ENCODE measurements at places on chromosomes 3 and 15.

DNA sequence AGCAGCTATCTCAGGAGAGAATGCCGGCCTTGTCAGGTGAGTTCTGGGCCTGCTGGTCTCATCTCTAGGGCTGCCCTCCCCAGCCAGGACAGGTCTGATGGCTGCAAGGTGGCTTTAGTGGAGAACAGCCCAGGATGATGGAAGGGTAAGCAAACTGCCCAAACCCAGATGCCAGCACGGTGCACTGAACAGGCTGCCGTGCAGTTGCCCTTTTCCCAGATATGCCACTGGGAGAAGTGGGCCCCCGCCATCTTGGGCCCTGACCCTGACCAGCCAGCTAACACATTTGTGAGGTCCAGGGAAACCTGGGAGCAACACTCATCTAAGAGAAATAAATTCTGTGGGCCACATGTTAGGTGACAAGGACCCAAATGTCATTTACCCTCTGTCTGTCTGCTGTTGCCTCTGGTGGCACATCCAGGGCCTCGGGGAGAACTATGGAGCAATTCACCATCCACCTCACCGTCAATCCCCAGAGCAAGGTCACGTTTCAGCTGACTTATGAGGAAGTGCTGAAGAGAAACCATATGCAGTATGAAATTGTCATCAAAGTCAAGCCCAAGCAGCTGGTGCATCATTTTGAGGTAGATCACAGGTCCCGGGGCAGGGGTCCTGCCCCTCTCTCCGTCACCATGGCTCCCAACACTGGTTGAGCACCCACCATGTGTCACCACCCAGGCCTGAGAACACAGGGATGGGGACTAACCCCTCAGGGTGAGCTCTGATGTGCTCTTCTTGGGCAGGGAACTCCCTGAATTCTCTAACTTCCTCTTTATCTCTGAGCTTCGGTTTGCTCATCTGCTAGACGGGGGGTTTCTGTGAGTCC is 1.8 kb downstream of the ITIH1 start:
- DNase-seq: no peak

DNA sequence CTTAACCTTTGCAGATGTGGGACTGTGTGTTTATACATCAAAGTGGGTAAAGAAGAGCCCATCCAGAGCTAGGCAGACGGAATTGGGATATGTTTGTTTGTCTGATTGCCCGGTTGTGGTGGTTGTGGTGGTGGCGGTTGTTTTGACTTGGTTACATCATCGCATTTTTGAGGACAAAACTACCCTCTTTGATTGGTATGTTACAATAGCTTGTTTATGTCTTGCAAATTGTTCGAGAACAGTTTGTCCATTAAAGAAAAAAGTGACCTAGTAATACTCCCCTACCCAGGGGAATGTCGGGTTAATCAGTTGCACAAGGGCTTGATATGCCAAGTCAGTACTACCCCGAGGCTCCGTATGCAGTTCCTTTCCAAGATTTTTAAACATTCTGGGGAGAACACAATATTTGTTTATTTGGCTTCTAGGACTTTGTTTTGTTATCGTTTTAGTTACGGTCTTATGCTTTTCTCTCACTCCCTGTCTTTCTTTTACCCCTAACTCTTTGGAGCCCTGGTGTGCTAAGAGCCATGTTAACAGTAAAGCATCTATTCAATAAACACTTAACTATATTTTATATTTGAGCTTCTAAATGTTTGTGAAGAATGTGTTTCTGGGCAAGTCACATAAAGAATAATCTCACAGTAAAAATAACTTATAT is 315.4 kb downstream of the LPP start:
- DNase-seq: no peak

DNA sequence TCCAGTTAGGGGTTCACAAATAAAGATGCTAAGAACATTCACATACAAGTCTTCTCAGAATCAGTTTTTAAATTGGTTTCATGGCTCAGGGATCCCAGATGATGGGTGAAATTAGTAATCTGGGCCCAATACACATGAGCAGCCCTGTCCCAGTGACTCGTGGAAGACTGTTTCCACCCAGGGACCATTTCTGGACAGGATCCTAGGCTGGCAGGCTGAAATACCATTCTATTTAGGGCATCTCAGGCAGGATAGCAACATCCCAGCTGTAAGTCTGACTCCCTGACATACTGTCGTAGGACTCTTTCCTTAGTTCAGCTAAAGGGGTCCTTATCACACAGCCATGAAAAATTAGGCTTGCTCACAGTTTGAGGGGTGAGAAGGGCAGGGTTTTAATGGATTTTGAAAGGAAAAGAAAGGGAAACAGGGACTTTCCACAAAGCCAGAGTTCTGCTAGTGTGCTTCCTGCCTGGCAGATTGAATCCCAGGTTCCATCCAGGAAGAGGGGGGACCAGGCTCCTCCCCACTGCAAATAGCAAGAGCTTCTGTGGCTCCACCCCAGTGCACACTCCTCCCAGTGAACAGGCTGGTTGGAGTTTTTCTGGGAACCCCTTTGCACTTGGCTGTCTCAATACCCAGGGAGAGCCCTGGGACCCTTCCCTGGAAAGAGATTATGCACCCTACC is 41.3 kb upstream of the LYZL4 start:
- peak; percentile 18 for DNase-seq

DNA sequence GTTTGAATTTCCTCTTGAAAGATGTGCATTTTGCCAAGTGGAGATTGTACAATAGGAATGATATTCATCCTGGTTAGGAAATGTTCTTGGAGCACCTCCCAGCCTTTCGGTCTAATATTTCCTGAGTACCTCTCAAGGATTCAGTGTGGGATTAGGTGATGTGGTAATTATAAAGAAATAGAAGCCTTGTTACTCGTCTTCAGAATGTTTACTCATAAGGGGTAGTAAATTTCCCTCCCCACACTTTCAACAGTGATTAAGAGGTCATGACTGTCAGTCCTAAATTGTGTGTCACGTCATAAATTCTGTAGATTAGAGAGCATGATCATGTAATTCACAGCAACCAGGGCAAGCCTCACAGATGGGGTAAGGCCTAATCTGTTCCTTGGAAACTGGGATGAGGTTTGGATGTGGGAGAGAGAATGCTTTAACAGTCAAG is 633.1 kb upstream of the TBL1XR1 start:
- DNase-seq: peak; percentile 96

DNA sequence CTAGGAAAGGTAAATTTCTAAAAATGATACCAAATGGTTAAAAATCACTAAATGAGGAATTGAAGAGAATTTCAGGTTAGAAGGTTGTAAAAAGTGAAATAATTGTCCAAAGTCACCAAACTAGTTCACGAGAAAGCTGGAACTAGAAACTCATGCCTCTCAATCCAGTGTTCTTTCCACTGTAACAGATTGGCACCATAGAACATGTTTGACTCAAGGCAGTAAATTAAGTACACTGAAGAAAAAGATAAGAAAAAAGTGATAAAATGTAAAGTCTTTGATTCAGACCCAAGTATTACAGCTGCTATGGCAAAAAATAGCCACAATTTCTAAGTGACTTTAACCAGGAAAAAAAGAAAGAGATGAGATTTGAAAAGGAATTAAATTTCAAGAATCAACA is 26.5 kb downstream of the ZBTB20 start:
- no peak for DNase-seq

DNA sequence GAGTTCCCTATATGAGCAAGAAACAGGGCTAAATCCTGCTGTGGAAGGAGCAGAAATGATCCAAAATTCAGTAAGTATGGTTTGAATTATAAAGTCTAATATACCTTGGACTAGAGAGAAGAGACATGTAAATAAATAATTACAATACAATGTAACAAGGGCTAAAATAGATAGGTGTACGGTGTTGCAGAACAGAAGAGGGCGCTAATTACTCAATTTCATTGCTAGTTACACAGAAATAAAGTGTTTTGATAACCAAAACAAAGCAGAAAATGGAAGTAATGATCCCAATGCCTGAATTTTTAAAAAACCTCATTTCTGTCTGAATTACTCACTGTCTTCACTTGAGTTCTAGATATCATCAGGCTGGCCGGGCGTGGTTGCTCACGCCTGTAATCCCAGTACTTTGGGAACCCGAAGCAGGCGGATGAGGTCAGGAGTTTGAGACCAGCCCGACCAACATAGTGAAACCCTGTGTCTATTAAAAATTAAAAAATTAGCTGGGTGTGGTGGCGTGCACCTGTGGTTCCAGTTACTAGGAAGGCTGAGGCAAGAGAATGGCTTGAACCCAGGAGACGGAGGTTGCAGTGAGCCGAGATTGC is 8.3 kb upstream of the PLCH1 start:
- DNase-seq: peak; percentile 55

GRCh38 chr3:59049671-59050331 is at the start of gene CFAP20DC:
TSS of gene CFAP20DC (minus strand) at chr3:59050025. CDS start at chr3:59049631, 394 bp downstream.
- DNase-seq: peak; percentile 89

DNA sequence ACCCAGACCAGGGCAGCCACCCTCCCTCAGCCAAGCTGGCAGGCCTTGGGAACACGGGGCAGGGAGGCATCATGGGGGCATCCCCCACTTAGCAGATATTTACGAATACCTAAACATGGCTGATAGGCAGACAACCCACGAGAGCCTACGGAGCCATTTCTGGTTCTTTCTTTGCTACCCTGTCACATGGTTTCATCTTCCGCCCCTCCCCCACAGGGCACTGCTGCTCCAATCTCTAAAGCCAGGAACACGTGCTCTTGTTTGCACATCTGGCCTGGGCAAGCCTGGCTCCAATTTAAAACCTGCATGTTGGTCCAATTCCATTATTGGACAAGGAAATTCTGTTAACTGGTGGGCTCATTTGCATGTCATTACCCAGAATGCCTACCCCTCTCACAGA is 447.4 kb upstream of the NR2F2 start:
- no peak for DNase-seq

DNA sequence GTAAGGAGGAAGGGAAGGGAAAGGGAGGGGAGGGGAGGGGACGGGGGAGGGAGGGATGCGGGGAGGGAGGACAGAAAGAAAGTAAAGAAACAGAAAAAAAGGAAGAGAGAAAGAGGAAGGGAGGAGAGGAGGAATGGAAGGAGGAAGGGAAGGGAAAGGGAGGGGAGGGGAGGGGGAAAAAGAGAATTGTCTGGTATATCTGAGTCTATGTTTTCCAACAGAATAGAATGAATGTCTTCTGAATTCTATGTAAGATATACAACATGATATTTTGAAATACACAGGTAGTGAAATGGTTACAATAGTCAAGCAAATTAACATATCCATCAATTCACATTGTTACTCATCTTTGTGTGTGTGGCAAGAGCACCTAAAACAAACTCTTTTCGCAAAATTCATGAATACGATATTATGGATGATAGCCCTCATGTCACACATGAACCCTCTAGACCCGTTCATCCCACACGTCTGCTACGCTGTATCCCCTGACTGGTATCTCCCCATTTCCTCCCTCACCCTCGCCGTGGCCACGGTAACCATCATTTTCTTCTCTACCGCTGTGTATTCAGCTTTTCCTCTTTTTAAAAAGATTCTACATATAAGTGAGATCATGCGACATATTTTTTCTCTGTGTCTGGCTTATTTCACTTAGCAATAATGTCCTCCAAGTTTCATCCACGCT is 168.9 kb downstream of the XXYLT1 start:
- DNase-seq: no peak

DNA sequence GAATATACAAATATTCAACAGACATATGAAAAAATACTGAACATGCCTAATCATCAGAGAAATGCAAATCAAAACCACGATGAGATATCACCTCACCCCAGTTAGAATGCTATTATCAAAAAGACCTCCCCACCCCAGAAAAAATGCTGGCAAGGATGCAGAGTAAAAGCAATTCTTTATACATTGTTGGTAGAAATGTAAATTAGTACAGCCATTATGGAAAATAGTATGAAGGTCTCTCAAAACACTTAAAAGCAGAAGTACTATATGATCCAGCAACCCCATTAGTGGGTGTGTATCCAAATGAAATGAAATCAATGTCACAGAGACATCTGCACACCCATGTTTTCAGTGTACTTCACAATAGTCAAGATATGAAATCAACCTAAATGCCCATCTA is 308.7 kb downstream of the CHST2 start:
- no peak for DNase-seq

GRCh38 chr15:79066391-79067071 is 24.0 kb downstream of the RASGRF1 start:
- no peak for DNase-seq

DNA sequence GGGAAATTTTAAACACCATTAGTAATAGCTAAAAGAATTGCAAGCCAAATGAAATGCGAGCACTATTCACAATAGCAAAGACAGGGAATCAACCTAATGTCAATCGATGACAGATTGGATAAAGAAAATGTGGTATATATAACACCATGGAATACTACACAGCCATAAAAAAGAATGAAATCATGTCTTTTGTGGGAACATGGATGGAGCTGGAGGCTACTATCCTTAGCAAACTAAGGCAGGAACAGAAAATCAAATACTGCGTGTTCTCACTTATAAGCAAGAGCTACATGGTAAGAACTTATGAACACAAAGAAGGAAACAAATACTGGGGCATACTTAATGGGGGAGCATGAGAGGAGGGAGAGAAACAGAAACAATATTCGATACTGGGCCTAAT is 85.2 kb downstream of the FMN1 start:
- DNase-seq: no peak

DNA sequence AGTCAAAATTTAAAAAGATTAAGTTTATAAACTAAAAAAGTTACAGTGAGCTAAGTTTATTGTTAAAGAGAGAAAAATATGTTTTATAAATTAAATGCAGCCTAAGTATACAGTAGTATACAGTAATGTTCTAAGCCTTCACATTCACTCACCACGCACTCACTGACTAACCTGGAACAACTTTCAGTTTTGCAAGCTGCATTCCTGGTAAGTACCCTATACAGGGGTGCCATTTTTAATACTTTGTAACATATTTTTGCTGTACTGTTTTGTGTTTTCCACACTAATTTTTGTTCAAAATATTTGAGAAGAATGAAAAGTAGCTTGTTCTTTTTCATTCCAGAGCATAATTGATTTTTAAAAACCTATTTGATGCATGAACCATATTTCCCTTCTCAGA is 524.9 kb downstream of the RBMS3 start:
- peak; percentile 34 for DNase-seq

DNA sequence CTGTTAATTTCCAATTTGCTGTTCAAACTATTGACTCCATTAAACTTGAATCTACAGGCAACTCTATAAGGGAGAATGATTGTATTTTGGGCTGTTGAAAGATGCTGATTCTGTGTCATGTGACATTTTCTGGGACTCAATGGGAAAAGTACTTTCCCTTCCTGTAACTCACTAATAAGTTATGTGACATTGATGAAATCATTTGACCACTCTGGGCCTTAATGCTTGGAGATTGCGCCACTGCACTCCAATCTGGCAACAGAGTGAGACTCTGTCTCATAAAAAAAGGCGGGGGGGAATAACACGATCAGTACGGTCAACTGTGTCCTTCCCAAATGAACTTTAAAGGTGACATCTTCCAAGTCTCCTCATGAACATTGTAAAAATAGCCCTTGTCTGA is 215.2 kb upstream of the SGO1 start:
- no peak for DNase-seq

GRCh38 chr3:72728329-72728889 is 119.8 kb downstream of the SHQ1 start:
- DNase-seq: no peak

DNA sequence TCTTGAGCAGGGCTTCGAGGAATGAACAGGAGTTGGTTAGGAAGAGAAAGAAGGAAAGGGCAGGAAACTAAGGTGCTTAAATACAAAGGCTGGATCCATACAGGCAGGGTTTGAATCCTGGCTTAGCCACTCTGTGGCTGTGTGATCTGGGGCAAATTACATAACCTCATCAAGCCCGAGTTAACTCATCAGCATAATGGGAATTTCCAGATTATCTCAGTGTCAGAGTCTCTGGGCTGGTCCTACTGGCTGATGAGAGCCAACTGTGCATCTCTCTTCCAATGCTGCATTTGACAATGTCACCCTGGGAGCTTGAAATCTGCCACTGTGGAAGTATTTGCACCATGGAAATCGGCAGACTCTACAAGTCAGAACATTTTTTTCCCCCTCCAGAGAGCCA is 83.8 kb upstream of the SLC6A6 start:
- no peak for DNase-seq
